ENCODE measurements at places on chromosomes 13 and 19.

DNA sequence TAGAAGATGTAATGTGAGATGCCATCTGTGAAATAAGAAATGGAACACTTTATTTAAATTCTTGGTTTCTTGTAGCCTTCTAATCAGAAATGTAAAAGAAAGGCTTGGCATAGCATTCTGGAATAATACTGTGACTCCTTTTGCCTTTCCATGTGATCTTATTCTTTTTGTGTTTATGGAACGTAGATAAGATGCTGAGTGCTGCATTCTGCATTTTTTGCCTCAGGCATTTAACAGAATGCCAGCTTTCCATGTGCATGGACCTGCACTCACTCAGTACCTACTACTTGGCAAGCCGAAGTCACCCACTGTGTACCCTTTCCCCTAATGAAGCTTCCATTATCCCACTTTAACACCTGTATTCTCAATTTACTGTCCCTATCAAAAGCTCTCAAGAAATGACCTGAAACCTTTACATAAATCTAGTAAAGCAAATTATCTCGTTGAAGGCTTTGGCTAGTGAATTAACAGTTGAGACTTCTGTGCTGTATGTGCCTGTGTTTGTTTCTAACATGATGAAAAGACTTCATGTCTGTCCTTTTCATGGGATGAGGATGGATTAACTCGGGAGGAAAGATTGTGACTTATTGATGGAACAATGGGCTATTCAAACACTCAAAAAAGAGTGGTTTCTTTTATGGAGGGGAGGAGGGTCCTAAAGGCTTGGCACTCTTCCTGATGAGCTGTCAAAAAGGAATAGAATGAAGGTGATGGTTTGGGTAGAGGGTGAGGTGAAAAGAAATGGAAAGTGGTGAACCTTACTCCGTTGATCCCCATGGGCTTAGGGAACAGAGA, 44.7 kb upstream of the FRY start:
- DNase-seq, result no peak

GRCh38 chr19:45959517-45960025, 14.1 kb downstream of the NOVA2 start:
- DNase-seq, result no peak

DNA sequence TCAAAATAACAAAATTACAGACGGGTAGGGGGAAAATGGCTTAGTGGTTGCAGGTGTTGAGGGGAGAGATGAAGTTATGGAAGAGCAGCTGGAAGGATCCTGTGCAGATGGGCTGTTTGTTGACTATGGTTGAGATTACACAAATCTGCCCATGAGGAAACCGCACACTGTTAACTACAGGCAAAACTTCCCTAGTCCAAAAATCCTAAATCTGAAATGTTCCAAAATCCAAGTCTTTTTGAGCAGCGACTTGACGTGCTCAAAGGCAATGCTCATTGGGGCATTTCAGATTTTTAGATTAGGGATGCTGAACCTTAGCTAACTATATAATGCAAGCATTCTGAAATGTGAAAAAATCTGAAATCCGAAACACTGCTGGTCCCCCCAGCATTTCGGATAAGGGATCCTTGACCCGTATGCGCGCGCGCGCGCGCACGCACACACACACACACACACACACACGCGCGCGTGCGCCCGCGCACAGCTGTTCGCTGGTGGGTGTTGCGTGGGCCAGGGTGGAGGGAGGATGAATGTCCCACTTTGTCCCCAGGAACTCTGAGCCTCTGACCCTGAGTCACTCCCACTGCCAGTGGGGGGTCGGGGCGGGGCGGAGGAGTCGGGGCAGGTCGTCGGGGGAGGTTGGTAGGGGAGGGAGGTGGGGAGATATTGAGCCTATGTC, 6.8 kb downstream of the F2RL3 start:
- no peak for DNase-seq

DNA sequence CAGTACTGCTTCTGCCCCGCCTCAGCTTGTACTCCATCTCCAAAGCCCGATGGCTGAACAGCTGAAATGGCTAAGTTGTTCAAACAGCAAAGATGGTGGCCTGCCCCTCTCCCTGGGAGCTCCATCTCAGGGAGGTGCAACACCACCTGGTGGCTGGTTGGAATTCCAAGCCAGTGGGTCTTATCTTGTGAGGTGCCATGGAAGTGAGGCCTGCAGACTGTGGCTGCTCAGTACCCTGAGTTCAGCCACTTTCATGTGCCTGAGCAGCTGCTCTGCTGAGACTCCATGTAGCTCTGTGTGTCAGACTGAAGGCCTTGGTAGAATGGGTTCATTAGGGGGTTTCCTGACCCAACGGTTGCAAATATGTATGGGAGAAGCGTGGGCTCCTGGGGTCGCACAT, 67.3 kb upstream of the SPRY2 start:
- DNase-seq, result peak; percentile 30

- DNase-seq, result no peak
Observed at GRCh38 chr19:46892252-46893179, 31.7 kb downstream of the ARHGAP35 start.

- DNase-seq, result no peak
Observed at GRCh38 chr13:39362652-39363381, 240.2 kb downstream of the LHFPL6 start.

- DNase-seq, result peak; percentile 43
Observed at GRCh38 chr13:111115061-111115964, at the start of gene ARHGEF7. TSS of gene ARHGEF7 (plus strand) at chr13:111115310. CDS start at chr13:111115527, 217 bp downstream.

DNA sequence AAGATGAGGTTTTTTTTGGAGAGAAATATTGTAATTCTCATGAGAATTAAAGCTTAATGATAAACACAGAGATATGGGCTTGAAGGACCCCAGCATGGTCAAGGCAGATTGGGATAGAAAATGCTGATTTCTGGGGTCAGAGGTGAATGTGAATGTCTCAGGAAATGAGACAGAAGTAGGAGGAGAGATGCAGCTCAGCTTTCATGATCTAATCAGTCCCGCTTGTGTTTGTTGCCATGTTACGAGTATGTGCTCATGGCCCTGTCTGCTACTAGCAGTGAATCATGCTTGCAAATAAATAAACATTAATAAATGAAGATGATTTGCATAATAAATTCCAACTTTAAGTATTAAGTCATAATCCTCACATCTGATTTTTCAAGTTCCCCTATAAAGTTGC, 23.0 kb upstream of the NDFIP2 start:
- peak; percentile 82 for DNase-seq

GRCh38 chr13:65594298-65594781, 1635.8 kb downstream of the PCDH9 start:
- DNase-seq, result no peak

GRCh38 chr13:103224804-103225203, 158.6 kb upstream of the SLC10A2 start:
- no peak for DNase-seq

DNA sequence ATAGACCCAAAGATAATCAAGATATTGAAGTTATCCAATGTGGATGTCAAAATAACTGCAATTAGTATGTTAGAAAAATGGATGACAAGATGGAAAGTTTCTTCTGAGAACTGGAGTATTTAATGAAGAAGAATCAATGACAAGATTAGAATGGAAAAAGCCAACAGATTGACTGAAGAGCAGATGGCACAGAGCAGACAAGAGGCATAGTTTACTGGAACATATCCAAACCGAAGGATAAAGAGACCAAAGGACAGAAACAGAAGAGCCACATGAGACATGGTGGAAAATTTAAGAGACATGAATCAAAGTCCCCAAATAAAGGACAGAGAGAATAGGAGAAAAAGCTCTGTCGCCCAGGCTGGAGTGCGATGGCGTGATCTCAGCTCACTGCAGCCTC, 89.6 kb upstream of the RXFP2 start:
- no peak for DNase-seq

- DNase-seq, result peak; percentile 66
Observed at GRCh38 chr19:12838182-12838885, at the start of gene MAST1. TSS of gene MAST1 (plus strand) at chr19:12838515. CDS start at chr19:12838573, 58 bp downstream.

DNA sequence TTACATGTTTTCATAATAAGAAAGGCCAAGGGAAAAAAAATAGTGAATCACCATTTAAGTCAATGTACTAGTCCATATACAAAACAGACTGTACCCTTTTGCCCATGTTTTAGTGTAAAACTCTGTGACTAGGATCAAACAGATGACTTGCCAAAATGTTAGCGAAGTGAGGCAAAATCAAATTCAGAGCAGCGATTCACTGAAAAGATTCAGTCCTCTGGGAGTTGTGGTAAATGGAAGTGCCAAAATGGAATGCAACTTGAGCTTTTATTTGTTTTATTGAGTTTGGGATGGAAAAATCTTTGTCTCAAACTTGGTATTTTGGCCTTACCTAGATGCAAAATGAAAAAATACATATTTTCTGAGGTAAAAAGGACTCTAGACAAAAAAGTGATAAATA, 9.1 kb downstream of the CDADC1 start:
- no peak for DNase-seq

DNA sequence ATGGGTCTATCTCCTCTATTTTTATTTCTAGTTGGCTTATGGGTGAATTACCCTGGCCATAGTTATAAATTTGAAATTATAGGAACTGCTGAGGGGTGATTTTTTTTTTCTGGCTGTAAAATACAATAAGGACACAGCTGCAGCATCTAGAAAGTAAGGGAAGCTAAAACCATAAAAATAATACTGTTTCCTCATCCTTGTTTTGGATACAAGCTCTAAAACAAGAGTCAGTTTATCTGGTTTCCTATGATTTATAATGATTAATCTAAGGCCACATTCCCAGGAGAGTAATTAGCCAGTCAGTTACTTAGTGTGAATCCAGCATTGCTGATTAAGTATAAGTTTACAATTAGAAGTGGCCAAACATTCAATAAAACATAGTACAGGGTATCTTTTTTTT, 219.1 kb upstream of the NBEA start:
- no peak for DNase-seq

GRCh38 chr19:34979819-34980640, 16.0 kb upstream of the ZNF792 start:
- no peak for DNase-seq

GRCh38 chr19:10205636-10206035, 10.9 kb upstream of the DNMT1 start:
- DNase-seq, result no peak

GRCh38 chr13:107223867-107224266, 655.9 kb upstream of the ARGLU1 start:
- no peak for DNase-seq

GRCh38 chr13:50766013-50766412, 77.5 kb downstream of the DLEU7 start:
- DNase-seq, result no peak

DNA sequence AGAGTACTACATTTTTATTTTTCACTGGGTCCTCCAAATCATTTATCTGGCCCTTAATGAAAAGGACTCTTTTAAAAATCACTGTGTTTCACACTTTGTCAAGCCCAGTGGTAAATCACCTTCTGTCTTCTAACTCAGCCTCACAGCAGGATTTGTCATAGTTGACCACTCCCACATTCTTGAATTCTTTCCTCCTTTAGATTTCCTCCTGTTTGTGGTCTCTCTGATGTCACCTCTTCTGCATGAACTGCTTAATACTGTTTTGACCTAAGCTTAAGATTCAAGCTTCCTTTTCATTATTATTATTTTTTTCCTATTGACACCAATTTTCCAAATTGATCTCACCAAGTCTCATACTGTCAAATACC, 899.8 kb upstream of the MIR17HG start:
- DNase-seq, result peak; percentile 91

DNA sequence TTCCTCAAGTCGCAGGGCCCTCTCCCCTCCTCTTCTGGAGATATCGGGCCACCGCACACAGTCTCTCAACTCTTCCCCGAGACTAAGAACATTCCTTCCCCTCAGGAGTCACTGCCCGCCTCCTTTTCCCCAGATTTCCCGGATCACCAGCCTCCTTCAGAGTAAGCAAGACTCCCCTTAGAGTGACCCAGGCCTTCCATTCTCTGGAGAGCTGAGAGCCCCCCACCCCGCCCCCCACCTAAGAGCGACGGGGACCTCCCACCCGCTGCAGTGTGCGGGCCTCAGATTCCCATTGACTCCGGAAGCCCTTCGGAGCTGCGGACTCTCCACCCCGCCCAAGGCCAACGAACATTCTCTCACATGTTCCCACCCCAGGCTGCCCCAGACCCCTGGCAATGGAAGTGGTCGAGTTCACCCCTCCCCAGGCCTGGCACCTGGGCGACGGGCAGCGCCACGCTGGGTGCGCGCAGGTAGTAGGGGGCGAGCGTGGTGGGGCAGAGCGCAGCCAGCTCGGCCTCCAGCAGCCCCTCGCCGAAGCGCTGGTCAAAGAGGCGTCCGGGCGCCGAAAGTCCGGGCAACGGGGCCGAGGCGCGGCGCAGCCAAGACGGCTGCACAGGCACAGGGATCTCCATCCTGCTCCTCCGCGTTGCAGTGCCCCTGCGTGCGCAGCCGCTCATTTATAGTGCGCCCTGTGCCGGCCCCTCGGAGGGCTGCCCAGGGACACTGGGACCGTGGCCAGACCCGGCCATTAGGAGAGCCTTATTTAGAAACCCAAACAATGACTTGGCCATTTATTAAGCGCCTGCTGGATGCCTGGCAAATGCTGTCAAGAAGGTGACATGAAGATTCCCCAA, at the start of gene HSPB6:
HSPB6 (minus strand) TSS at position 653 of the 854 bp plus-strand sequence; CDS start at position 632, 21 bp downstream.
- peak; percentile 65 for DNase-seq

GRCh38 chr19:48737360-48737998, 2.9 kb downstream of the RASIP1 start:
- DNase-seq, result peak; percentile 72

DNA sequence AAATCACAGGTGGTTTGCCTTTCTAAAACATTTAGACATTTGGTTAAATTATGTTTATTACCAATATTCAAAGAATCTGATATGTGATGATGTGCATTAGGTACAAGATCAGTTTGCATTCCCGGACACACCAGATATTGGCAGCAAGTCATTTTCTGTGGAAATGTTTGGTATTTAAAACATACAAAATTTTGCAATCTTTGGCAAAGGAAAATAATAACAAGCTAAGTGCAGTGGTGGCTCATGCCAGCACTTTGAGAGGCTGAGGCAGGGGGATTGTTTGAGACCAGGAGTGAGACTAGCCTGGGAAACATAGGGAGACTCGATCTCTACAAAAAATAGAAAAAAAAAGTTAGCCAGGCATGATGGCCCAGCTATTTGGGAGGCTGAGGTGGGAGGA, 29.1 kb upstream of the TSC22D1 start:
- no peak for DNase-seq

GRCh38 chr13:97710797-97711196, 242.7 kb upstream of the IPO5 start:
- DNase-seq, result no peak

GRCh38 chr19:40398417-40399131, 8.6 kb upstream of the HIPK4 start:
- peak; percentile 89 for DNase-seq

DNA sequence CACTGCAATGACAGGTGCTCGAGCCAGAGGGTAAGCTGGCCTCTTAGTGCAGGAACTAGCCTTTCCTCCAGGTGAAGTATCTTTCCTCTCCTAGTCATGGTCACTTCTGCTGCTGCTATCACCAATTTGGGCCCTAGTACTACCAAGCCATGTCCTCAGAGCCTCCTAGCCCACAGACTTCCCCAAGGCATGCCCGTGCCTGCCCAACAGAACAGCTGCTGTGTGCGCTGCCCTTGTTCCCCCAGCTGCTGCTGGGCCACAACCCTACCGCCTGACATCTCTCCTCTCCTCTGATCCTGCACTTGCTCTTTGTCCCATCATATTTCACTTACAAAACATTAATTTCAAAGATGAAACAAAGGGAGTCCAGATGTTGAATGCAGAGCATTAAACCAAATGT, 168.5 kb upstream of the FREM2 start:
- DNase-seq, result no peak

- no peak for DNase-seq
Observed at GRCh38 chr13:40096357-40096901, 441.0 kb downstream of the COG6 start.

- DNase-seq, result no peak
Observed at GRCh38 chr19:15663247-15663646, 9.6 kb upstream of the CYP4F12 start.

GRCh38 chr13:38494445-38494844, 144.8 kb downstream of the UFM1 start:
- DNase-seq, result peak; percentile 13

- DNase-seq, result no peak
Observed at GRCh38 chr19:11659612-11660011, 62.3 kb downstream of the ZNF627 start.

All from mesendoderm (in vitro differentiated cells).